Myometrial cell (primary cell): ENCODE measurements at places on chromosomes 7 and 10. TPM values are rescaled to one million over a fixed set of nuclear protein-coding genes. Genes with fewer than 3 reads are reported as not detected.

The FBXL13 gene
- total RNA-seq: 1.1 and 1.4 TPM in 2 replicates

The LRRC17 gene
- 104 and 108 TPM in 2 replicates for total RNA-seq

The CYP26C1 gene
- total RNA-seq: not detected in 2 replicates

The ELMO1 gene
- not detected in 2 replicates for total RNA-seq

The POU6F2 gene
- not detected in 2 replicates for total RNA-seq

The TAS2R3 gene
- total RNA-seq: not detected in 2 replicates

The PWWP2B gene
- total RNA-seq: 4.4 and 6.9 TPM in 2 replicates

The CDC123 gene
- 120 and 121 TPM in 2 replicates for total RNA-seq

The GNAT3 gene
- not detected in 2 replicates for total RNA-seq

The ARHGEF35 gene
- under 0.01 and 2.5 TPM in 2 replicates for total RNA-seq

The GPR15LG gene
- not detected in 2 replicates for total RNA-seq

The UCMA gene
- total RNA-seq: not detected in 2 replicates

The CALY gene
- total RNA-seq: not detected in 2 replicates

The TMEM270 gene
- not detected in 2 replicates for total RNA-seq

The TFEC gene
- not detected in 2 replicates for total RNA-seq

The PRSS37 gene
- not detected in 2 replicates for total RNA-seq

The METTL27 gene
- 16.8 and 20.8 TPM in 2 replicates for total RNA-seq

The LRRN3 gene
- total RNA-seq: 4.1 and 7.5 TPM in 2 replicates

The CNPY1 gene
- total RNA-seq: not detected in 2 replicates

The RNF133 gene
- total RNA-seq: not detected in 2 replicates

The OR13A1 gene
- total RNA-seq: not detected in 2 replicates

The PRPS1L1 gene
- total RNA-seq: not detected in 2 replicates

The GRID2IP gene
- not detected in 2 replicates for total RNA-seq

The DKK1 gene
- total RNA-seq: 255 and 267 TPM in 2 replicates

The ASIC3 gene
- total RNA-seq: 0.18 TPM in 1 of 2 replicates, not detected in the other

The TMEM139 gene
- not detected in 2 replicates for total RNA-seq

The GTPBP10 gene
- total RNA-seq: 22.7 and 22.8 TPM in 2 replicates

The NOC3L gene
- total RNA-seq: 18.5 and 23.0 TPM in 2 replicates
